Sciatic nerve (tissue), 2 donors: ENCODE measurements at places on chromosomes 5 and 9.

GRCh38 chr9:83511051-83511450 lies 27.1 kb downstream of the FRMD3 start:
- no peak for DNase-seq

DNA sequence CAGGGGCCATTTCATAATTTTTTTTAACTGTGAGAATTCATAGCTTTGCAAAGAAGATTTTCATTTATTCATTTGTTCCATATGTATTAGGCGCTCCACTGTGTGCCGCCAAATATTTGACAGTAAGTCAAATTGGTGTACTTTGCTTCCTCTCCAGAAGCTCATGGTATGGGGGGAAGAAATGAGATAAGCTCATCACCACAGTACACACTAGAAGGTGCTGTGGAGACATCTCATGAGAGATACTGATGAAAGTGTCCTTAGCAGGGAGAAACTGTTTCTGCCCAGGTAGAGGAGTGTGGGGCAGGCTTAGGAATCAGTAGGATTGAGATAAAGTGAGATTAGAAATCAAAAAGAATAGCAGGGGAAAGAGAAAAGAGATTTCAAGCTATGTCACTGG lies 136.2 kb downstream of the CDH6 start:
- DNase-seq, result no peak

DNA sequence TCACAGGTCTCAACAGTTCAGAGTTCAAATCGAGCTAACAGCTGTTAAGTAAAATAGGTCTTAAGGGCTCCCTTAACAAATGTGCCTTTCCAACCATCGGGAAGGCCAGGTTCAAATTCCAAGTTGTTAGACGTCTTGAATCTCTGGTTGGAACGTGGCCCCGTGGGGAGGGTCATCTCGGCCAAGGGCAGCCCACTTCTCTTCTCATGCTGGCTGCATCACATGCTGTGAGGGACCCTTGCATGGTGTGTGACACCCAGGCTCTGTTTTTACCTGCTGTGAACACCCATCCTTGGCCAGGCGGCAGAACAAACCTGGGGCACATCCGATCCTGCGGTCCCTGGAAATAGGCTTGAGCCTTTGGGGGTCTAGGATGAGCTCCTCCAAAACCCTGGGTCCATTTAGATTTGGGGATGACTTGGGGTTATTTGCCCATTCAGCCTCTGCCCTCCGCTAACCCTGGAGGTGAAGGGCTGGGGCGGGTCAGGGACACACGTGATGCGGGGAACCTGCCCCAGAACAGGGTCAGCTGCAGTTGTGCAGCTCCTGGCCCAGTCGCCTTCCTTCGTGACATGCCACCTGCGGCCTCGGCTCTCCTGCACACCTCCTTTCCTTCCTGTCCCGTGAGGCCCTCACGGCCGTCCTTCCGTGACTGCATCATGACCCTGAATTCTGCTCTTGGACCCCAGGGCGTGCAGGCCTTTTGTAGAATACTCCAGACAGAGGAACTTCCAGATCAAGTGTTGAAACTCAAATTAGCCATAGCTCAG lies 45.9 kb downstream of the BOD1 start:
- no peak for DNase-seq

GRCh38 chr5:61748121-61748520 lies 416.1 kb downstream of the ZSWIM6 start:
- no peak for DNase-seq

DNA sequence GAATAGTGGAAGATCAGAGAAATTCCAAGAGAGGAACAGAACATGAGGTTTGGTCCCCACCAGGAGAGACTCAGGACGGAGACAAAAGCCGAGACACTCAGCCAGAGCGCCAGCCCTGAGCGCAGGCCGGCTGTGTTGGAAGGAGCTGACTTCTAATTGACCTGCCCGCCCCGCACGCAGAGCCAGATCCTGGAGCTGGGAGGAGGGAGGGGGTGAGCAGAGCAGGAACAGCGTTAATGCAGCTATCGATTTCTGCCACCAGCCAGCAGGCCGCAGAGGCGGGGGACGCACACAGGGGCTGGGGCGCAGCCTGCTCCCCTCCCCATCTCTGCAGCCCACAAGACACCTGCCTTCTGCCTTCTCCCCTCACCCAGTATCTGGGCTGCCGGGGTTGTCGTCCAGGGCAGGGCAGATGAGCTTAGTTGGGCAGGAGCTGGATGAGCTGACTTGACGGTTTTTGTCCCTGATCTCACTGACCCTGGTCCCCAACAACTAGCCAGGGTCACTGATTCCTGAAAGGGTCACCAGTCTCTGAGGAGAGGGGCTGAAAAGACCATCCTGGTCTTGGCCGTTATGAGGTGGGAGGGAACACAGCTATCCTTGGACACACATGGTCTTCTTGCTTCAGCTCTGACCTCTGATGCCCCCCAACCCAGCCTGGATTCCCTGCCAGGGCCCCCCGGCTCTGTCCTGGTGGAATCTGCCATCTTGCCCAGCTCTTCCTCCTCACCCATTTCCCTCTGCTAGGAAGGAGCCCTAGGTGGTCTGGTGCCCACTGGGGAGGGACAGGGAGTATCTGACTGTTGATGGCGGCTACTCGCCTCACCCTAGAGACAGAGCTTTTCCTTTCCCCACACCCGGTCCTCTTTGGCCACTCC lies 29.8 kb downstream of the CXXC5 start:
- no peak for DNase-seq

DNA sequence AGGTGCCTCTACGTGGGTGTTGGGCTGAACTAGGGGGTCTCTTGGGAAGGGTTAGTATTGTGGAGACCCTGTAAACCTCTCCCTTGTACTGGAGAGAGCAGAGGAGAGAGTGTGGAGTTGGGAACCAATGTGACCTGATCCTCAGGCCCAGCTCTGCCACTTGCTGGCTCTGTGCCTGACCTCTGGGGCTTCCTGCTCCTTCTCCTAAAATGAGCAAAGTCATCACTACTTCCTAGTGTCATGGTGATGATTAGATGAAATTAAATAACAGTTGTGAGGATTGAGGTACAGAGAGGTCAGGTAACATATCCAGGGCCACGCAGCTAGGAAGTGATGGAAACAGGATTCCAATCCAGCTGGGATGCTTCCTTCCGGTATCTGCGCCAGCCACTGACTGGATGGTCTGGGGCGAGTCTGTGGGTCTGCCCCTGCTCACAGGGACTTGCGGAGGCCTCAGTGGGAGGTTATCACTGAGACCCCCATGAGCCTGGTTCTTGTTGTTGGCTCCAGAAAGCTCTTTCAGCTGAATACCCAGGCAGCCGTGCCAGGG lies 9.2 kb downstream of the GALNT10 start:
- no peak for DNase-seq

DNA sequence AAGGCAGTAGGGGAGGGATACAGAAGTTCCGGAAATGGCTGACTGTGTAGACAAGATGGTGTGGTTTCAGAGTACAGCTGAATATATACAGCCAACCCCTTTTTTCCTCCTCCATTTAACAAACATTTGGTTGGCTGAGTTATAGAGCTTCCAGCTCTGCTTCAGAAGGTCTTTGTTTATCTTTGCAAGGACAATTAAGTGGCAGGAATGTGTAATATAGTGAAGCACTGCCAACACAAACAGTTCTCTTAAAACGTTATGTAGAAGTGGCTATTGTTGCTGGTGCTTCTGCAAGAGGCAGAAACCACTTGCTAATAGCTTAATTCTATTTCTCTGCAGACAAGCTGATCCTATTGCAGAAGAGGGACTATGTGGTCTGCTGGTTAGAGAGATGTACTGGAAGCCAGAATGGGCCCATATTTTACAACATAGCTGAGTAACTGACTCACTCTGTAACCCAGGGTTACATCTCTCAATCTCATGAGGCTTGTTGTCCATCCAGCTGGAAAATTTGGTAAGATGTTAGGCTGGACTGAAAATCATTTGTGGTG lies 62.7 kb upstream of the OSMR start:
- no peak for DNase-seq

DNA sequence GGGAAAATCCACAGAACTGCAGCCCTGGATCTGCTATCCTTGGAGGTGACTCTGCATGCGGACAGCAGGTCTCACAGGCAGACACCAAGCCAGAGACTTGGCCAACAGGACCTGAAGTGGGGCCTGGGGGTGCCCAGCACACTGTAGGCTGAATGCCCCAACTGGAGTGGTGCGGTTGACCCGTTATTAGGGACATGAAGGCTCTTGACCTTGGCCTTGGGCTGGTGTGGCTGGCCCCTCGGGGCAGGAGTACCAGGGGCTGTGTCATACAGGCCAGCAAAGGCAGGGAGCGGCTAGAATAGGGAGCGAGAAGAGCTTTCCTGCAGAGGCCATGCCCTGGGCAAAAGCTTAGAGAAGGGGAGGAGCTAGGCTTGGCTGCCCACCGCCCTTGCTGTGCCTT lies 153.2 kb upstream of the MVB12B start:
- no peak for DNase-seq

GRCh38 chr5:34534523-34535103 lies 121.5 kb upstream of the RAI14 start:
- DNase-seq, result no peak

- DNase-seq, result no peak
Observed at GRCh38 chr9:127758843-127759242, 19.6 kb downstream of the SH2D3C start.

GRCh38 chr5:130092991-130093390 lies 188.7 kb downstream of the CHSY3 start:
- no peak for DNase-seq

GRCh38 chr9:72462340-72462739 lies 59.1 kb upstream of the TMC1 start:
- no peak for DNase-seq

DNA sequence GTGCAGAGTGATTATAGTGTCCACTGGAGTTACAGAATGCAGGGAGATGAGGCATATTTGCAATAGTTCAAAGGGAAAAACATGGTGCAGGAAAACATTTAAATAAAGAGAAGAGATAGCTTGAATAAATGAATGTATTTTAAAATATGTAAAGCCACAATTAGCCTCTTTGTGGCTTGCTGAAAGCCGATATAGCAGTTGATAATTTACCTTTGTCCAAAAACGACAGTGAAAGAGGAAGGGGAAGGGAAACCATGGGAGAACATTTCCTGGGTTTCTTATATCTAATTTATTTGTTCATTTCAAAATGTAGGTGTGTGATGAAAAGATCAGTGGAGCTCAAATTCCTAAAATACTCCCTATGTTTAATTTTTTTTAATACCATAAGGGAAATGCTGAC lies 156.1 kb downstream of the DENND1A start:
- DNase-seq, result no peak

DNA sequence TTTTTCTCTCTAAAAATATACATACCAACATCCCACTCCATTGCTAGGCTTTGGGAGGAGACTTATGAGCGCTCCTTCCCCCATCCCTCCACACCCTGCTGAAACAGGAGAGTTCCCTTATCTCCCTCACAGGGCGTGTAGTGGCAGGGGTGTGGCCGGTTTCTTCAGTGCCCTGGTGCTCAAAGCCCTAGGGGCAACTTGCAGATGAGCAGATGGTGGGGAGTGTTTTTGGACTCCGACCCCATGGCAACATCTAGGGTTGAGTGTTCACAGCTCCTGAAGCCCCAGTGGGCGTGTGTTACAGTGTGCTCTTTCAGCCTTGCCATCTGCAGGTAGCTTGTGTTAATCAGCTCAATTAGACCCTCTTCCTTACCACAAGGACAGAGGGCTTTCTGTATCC lies 409.5 kb downstream of the MAT2B start:
- DNase-seq, result no peak

- DNase-seq, result no peak
Observed at GRCh38 chr5:72288924-72289323, 31.1 kb downstream of the MRPS27 start.

- DNase-seq, result no peak
Observed at GRCh38 chr5:68332556-68332955, 117.0 kb downstream of the PIK3R1 start.

GRCh38 chr5:173618927-173619519 lies 2.6 kb upstream of the BOD1 start:
- DNase-seq, result no peak

GRCh38 chr9:103530934-103531333 lies 535.8 kb downstream of the CYLC2 start:
- DNase-seq, result no peak

DNA sequence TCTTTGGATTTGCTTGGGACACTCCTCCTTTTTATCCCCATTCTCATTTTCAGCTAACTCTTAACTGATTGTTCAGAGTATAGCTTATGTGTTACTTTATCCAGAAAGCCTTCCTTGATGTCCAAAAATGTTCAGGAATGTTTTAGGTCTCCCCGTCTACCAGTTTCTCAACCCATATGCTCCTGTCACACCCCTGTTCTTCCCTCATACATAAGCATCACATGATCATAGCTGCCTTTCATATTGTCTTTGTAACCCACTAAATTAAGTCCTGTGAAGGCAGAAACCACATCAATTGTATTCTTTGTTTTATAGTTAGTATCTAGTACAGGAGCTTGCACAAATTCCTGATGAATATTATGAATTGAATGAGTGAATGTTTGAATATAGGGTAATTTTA lies 321.9 kb upstream of the ACTBL2 start:
- no peak for DNase-seq

DNA sequence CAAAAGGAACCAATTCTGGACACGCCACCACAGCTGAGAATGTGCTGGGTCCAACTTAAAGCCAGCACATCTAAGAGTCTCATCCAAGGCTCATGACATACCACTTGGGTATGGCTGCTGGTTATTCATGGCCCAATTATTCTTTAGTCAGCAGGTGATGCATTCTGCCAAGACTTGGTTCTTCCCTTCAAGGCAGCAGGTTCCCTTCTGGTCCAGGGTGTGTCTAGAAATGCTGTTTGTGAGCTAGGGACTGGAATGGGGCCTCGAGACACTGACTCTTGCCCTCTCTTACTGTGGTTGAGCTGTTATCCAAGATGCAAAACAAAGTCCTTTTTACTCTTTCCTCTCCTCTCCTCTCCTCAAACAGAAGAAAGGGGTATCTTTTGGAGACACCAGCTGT lies 522.6 kb downstream of the HINT1 start:
- DNase-seq, result no peak

DNA sequence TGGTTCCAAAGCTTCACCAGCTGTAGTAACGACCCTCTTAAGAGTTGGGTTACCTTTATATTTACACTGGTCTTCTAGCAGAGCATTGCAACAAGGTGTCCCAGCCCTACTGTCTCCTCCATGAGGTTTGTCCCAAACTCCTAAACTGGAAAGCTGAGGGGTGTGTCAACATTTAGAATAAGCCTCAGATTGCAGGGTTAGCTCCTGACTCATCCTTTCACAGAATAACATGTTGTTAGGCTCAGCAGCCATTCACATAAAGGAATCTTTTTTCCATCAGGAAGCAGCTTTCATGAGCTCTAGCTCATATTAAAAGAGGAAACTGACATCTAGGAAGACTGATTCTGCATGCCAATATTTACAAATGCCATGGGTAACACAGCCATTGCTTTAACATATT lies 238.7 kb downstream of the EFNA5 start:
- no peak for DNase-seq
